Ecto neural progenitor cell (in vitro differentiated cells): ENCODE measurements at places on chromosomes 6 and 20.

DNA sequence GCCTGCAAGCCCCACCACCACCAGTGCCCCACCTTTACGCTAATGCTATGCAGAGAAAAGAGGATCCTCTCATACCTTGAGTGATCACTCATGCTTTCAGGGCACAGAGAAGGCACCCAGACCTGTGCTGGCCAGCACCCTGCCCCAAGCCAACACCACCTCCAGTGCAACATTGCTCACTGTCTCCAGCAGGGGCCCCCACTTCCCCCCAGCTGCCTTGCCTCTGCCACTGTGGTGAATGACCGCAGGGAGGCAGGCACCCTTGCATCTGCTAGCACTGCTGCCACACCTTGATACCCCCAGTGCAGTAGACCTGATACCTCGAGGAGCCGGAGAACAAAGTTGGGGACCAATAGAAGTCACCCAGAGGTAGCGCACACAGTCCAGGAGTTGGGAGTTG is 139.2 kb upstream of the PLN start:
- no peak for DNase-seq

- DNase-seq, result no peak
These were observed 217.0 kb downstream of the TBX18 start for GRCh38 chr6:84547341-84547801.

DNA sequence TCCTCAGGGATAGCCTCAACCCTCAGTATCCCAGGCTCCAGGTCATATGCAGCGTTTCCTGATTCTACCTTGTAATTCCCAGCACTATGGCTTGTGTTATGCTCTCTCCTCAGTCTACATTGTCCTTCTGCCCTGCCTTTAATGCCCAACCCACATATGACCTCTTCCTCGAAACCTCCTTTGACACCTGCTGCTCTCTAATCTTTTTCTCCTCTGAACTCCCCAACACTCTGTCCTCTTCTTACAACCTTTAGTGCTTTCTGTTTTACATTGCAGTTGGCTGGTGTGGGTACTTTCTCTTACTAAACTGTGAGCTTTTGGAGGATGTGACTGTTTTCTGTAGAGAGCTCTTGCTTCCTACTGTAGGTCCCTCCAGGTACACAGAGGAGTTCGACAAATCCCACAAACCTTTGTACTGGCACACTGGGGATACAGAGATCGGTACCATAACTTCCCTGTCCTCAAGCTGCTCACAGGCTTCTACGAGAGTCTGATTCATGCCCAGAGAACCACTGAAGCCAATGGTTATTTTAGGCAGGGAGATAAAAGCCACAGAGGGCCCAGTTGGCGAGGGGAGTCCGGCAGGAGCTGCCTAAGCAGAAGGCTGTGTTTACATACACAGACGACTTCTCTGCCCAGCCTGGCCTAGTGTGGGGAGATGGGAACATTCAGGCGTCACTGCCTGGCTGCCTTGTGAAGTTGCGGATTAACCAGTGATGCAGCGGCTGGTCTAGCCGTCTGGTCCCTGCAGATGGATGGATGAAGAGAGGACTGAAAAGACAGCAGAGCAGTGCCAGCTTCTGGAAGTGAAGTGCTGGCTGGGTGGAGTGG is 8.4 kb upstream of the EPB41L1 start:
- DNase-seq, result no peak

DNA sequence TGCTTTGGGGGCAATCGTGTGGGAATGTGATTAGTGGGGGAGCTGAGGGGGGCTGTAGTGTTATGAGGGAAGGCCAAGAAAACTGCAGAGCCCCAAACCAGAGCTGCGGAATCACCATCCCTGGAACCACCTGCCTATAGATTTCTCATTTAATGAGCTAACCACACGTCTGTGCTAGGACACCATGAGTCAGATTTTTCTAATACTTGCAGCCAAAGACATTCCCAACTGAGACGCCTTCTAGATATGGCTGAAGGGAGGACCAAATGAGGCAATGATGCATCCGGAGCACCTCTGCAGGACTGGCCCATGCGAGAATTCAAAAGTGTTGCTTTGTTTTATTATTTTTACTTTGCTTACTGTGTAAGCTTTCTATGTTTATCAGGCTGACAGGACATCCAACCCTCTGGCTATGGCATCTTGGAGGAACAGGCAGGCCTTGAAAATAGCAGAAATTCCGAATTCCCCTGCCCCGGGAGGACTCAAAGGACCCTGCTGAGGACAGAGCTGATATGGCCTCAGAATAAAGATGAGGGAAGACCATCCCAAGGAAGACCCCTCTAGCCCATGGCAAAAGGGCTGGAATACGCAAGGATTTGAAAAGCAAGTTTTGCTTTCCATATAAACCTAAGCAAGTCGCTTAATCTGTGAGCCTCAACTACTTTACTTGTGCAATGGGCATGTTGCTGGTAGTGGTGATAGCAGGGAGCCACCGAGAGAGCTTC is 3.1 kb upstream of the PTGIS start:
- DNase-seq, result no peak

DNA sequence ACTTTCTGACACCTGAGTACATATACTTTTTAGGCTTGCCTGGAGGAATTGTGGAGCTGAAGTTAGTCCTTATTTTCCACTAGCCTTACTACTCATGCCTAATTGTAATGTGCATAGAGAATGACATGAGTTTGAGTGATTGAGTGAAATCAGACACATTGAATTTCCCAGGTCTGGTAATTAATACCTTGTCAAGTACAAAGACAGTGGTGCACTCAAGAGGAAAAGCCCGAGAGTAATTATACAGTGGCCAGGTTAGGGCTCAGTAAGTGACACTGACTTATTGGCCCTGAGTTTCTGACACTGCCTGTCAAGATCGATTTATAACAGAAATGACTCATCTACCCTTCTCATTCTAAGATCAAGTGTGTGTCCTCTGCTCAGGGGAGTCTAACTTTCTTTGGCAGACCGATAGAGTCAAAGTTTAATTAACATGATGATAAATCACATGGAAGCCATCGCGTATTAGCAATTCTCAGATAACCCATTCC is 288.3 kb downstream of the TPBG start:
- no peak for DNase-seq

DNA sequence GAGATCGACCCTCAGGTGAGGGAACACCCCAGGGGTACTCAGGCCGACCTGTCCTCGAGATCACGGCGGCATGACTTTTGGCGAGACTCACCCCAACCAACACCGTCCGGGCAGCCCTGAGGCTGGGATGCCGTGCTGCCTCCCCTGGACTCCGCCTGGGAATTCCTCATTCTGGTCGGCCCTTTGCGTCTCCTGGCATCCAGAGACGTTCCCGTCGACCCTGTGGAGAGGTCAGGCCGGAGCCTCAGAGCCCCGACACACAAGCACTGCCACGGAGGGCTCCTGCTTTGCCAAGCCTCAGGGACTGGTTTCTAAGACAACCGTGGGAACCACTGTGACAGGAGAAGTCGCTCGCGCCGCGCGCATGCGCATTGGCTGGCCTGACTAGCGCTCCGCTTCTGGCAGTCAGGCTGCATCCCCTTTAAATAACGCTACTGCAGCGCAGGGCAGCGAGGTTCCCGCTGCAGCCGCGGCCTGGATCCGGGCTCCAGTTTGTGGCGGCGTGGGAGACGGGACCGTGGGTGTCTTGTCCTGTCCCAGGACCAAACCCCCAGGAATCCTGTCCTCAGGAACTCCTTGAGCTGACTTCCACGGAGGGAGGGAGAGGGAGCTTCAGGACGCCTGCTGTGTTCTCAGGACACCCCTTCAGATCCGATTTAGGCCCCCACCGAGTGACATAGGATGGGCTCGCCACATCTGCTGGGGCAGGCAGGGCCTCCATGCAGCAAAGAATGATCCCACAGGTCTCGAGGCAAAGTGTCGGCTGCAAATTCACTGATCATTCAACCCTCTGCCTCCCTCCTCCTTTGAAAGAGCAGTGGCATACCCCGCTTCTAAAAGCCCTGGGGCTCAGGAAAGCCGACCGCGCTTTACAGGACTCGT is 163.2 kb upstream of the ZNF337 start:
- peak; percentile 87 for DNase-seq

DNA sequence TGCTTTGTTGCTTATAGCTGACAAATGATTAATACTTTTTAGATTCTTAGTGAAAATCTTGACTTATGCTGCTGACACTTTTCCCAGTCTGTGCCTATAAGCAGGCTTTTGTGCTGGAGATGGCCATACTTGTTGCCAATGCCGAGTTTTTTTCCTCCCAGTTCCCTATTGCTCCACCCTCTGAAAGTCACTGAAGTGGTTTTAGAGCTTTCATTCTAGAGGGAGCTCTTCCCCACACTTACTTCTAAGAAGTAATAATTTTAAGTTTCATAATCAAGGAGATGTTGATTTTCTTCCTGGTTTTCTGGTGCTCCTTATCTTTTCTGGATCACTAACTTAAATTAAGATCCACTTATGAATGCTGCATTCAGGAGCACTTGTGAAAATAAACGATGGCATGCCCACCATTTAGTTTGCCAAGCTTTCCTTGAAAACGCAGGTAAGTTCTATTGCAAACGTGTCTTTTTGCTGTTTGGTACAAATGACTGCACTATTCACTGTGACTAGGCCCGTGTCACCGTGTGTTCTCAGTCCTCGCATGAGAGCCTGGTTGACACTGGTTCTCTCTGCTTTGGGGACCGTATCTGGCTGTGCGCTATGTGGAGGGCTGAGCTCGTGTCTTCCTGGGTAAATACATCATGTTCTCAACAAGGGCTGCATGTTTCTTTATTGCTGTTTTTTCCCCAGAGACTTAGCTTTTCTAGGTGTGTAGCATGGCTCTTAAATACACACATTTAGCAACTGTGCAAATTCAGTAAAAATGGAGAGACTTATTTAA is 50.2 kb downstream of the GFRA4 start:
- DNase-seq, result no peak

DNA sequence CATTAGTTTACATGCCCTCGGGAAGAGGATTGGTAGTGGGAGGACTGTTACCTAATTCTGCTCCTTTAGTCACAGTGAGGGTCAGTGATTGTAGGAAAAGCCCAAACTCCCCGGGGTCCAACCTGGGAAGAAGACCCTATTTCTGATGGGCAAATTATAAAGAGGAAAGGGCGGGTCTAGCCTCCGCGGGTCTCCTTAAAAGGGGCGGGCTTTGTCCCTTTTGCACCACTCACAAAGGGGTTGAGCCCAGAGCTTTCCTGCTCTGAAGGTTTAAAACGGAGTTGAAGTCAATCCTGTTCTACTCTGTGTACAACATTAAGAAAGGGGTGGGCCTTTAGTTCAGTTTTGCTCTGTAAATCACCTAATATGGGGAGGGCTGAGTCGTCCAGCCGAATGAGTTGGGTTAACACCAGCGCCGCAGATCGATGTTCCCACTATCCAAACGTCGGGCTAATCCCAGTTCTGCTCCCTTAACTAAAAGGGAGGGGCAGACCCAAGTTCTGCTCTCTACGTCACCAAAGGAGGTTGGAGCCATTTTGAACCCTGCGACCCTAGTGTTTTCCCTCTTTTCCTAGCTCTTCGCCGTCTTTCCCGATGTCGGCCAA is 920 bp upstream of the RNF5 start:
- no peak for DNase-seq

GRCh38 chr6:52718550-52718949 is 44.7 kb downstream of the GSTA2 start:
- no peak for DNase-seq

DNA sequence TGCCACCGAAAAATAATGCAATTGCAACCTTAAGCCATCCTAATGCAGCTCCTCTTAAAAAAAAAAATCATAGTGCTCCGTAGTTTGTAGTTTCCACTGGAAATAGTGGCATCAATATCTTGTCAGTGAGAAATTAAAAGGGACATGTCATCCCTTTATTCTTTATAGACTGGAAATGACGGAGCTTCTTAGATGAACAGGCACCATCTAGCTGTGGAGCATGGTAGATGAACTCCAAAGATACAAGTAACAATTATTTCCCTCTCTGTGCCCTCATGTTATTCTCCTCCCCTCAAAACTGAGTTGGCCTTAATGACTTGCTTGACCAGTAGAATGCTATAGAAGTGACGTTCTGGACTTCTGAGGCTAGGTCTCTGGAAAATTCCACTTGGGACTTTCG is 268.1 kb upstream of the SPTLC3 start:
- no peak for DNase-seq

DNA sequence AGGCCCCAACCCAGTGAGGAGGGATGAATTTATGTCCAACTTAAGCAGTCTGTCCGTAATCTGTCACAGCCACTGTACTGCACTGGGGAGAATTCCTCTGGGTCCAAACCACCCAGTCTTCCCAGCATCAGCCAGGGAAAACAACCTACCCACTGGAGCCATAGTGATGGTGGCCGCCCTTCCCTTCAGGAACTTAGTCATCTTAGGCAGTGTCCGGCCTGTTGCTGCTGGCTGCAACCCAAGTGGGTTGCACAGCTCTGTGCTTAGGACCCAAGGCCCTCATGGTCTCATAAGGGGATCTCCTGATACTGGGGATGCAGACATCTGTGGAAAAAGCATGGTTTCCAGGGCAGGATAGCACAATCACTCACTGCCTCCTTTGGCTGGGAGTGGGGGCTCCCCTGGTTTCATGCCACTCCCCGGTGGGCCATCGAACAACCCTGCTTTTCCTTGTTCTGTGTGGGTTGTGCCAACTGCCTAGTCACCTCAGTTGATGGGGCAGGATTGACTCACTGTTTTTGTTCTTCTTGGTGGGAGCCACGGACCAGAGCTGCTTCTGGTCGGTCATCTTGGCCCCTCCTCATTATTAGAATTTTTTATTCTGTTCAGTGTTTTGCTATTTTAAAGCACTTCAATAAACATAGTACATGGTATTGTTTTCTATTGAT is 591.9 kb downstream of the DOK5 start:
- no peak for DNase-seq

GRCh38 chr6:145044641-145045246 is 690.6 kb downstream of the EPM2A start:
- DNase-seq, result no peak

- no peak for DNase-seq
These were observed 34.7 kb upstream of the ADGRF4 start for GRCh38 chr6:47663462-47664216.

DNA sequence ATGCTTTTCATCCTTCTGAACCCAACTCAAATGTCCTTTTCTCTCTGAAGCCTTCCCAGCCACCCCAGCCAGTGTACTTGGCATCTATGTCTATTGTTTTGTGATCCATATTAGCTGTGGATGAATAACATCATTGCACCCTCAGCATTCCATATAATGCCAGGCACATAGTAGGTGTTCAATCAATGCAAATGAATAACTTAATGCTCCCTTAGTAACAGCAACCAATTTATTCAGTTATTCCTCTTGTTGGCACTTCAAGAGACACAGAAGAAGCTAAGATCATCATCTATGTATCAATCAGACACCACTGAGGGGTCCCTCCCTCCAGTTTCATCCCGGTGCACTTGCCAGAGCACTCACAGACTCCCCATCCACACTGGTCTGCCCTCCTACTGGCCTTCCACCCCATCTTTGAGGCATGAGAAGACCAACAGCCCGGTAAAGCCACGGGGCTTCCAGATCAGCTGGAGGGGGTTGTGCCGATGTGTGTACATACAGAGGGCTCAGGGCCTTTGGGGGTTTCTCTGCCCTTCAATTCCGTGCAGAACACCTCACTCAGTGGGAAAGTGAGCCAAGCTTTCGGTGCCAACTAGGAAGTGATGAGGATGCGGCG is 2.4 kb upstream of the TAF8 start:
- no peak for DNase-seq

DNA sequence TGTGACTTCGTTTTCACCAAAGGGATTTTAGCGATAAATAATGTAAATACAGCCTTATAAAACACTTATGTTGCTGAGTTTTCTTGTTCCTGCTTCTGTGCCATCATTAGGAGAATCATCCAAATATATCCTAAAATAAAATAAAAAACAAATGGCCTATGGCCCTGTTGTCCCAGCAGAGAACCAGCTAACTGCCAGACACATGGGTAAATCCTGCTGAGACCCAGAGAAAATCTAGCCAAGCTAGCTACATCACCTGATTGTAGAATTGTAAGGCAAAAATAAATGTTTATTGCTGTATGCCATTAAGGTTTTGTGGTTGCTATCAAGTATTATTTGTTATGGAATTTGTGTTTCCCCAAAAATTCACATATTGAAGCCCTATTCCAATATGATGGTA is 631.2 kb upstream of the SYNCRIP start:
- no peak for DNase-seq
